ENCODE measurements at places on chromosomes 2 and 18. TPM values are rescaled to one million over a fixed set of nuclear protein-coding genes. Genes with fewer than 3 reads are reported as not detected.

DNA sequence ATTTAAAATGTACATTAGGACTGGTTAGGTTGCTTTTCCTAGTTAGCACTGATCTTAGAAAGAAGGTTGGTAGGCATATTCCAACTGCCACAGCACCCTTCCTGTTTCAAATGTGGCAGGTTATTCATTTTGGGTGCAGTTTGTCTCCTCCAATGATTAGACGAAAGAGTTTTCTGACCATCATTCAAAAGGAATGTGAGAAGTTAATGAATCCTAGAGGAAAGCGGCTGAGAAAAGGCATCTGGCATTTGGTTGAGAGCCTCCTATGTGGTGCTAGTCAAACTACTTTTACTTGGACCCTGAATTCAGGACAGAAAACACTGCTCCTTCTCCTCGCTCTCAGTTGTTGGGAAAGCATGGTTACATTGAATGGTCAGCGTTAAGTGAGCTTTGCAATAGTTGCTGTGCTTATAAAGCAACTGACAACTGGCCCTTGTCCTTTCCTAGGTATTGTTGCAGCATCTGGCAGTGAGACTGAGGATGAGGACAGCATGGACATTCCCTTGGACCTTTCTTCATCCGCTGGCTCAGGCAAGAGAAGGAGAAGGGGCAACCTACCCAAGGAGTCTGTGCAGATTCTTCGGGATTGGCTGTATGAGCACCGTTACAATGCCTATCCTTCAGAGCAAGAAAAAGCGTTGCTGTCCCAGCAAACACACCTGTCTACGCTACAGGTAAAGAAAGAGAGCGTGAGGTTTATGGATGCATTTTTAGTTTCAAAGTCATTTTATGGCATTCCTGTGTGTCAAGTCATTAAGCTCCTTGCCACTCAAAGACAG, 6.1 kb downstream of the TGIF1 start:
- no peak for DNase-seq

Gene TMEM163
- 34.6 TPM for total RNA-seq

DNA sequence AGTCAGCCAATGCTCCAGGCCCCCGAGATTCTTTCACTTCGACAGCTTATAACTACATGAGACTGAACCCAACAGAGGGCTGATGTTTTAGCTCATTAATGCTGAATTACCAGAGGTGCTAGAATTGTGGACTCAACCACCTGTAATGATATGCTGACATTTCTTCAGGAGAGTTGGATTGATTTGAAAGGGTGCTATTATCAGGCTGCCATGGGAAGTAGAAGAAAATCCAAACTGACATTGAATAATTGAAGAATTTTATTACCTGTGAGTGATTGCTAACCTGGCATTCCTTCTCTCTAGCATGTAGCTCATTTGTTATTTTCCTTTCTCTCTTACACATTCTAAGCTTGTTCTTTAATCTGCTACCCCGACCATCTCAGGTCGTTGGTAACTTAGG, 488.8 kb downstream of the PID1 start:
- no peak for DNase-seq

- no peak for DNase-seq
Measured at GRCh38 chr2:40225670-40226210, 226.2 kb downstream of the SLC8A1 start.

Gene FOXI3
- not detected for total RNA-seq

- no peak for DNase-seq
Measured at GRCh38 chr2:151824886-151825285, 3.3 kb downstream of the ARL5A start.

GRCh38 chr2:48249025-48249424, 280.9 kb upstream of the STON1 start:
- no peak for DNase-seq

Gene CHRNA1
- 0.52 TPM for total RNA-seq

DNA sequence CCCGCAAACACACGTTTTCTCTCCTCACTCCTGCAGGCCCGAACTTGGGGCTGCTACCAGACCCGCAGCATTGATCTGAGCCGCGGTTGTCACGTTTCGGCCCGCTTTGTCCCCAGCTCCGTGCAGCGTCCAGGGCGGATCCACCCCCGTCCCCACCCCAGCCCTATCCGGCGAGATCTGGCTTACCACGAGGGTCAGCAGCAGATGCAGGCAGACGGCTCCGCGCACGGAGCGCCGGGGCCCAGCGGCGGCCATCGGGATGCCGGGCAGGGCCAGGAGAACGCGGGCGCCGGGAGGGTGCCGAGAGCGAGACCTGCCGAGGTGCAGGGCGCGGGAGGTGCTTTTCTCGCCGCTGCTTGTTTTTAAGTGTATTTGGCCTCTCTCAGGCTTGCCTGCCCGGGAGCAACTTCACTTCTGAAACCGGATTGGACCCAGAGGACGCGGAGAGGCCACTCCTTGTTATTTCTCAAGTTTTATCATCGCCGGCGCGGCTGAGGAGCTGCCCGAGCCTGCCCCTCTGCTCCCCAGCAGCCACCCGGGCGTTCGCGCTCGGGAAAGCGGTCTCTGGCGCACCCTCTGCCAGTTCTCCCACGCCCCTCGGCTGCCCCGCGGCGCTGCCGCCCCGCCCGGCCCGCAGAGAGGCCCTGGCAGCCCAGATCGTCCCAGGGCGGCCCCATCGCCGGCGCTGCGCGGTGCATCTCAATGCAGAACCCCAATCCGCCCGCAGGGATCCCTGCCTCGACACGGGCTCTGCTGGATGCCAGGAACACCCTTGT, at the start of gene DSC3:
TSS of gene DSC3 (minus strand) at position 337 of the 776 bp plus-strand sequence. CDS start at position 255, 82 bp downstream.
- DNase-seq, result peak; percentile 64

DNA sequence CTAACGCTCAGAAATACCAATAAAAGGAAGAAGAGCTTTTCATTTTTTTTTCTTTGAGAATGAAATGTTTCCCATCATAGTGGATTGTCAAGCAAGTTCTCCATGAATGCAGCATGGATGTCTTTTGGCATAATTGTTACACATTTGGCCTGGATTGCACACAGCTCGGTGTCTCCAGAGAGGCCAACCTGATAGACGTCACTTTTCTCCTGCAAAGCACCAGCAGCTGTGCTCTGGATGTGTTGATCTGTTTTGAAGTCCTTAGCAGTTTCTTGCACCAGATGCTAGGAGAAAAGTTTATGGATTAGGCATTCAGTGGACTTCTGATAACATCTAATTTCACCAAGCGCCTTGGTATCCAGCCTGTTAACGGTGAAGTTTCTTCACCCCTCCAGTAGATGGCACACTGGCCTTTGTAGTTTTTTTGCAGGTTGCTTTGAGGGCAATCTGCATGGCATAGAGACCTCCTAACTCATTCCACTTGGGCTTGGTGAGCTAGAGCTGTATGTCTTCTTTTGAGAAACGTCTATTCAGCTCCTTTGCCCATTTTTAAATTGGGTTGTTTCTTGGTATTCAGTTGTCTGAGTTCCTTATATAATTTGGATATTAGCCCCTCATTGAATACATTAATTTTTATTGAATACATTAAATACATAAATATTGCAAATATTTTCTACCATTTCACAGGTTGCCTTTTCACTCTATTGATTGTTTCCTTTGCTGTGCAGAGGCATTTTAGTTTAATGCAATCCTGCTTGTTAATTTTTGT, 59.7 kb downstream of the PTH2R start:
- DNase-seq, result no peak

Gene UGT1A8
- total RNA-seq, result not detected

All from upper lobe of right lung (tissue), 1 donor.